Mucosa of descending colon (tissue), 3 donors: ENCODE measurements at places on chromosomes 5 and 9. TPM values are rescaled to one million over a fixed set of nuclear protein-coding genes. Genes with fewer than 3 reads are reported as not detected.

The CAVIN4 gene
- 0.82 TPM for total RNA-seq

GRCh38 chr5:62731022-62731421 is 152.4 kb downstream of the LRRC70 start:
- no peak for DNase-seq

GRCh38 chr9:97558701-97559101 is 57.2 kb downstream of the TMOD1 start:
- no peak for DNase-seq

- DNase-seq: no peak
These were observed 28.9 kb downstream of the HSDL2 start for GRCh38 chr9:112408819-112409218.

The GBGT1 gene
- 14.0 TPM for total RNA-seq
